NCI-H748 treated with DMSO at 0.1 percent for 48 hours (cell line): ENCODE measurements at places on chromosomes 5 and 9.

GRCh38 chr9:130315446-130316226, 50.1 kb downstream of the HMCN2 start:
- no peak for DNase-seq

DNA sequence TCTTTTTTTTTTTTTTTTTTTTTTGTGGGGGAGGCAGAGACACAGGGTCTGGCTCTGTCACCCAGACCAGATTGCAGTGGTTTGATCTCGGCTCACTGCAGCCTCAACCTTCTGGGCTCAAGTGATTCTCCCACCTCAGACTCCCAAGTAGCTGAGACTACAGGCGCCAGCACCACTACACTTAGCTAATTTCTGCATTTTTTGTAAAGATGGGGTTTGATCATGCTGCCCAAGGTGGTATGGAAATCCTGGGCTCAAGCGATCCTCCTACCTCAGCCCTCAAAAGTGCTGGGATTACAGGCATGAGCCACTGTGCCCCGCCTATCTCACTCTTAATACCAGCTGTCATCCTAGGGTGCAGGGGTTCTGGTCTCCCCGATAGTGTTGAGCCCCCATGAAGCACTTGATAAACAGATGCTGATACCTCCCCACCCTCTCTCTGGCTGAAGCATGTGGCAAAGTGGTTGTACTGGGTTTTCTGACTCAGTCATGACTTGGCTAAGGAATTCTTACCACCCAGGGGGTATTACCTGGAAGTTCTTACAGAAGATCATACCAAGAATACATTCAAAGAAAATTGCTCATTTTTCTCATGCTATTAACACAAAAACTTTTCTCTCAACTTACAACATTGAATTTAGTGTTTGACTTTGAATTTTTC, 110.2 kb upstream of the DAPK1 start:
- DNase-seq = no peak

DNA sequence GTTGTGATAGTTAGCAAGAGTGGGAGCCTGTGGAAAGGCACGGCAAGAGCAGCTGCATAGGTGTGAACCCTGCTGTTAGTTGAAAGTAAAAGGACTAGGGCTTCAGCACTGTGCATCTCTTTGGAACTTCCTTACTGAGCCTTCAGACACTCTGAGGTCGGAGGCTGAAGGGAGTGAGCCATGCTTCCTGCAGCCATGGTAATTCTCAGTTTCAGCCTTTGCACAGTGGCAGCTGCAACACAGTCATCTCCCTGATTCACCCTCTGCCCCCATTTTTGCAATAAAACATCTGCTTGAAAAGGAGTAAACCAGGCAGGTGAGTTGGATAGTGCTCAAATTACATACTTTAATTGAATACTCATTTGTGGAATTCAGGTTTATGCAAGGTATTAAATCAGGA, 6.5 kb upstream of the TLE4 start:
- DNase-seq = peak; percentile 30

- DNase-seq = no peak
Measured at GRCh38 chr5:30001826-30002225, 1191.7 kb upstream of the CDH6 start.

GRCh38 chr5:109707531-109707930, 17.8 kb downstream of the MAN2A1 start:
- DNase-seq = no peak

DNA sequence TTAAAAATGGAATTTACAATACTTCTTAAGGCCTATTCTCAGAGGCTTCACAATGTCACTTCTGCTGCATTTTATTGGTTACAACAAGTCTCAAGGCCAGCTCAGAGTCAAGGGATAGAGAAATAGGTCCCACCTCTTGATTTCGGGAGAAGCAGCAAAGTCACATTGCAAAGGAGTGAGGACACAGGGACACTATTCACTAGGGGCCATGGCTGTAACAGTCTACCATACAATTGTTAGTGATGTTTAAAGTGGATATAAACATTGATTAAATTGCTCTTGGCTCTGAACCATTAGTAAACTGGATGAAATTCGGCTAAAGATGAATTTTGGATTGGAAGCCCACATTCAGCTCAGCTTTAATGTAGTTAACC, 21.7 kb upstream of the CMBL start:
- no peak for DNase-seq

- no peak for DNase-seq
Measured at GRCh38 chr9:107866711-107867311, 377.2 kb upstream of the KLF4 start.

DNA sequence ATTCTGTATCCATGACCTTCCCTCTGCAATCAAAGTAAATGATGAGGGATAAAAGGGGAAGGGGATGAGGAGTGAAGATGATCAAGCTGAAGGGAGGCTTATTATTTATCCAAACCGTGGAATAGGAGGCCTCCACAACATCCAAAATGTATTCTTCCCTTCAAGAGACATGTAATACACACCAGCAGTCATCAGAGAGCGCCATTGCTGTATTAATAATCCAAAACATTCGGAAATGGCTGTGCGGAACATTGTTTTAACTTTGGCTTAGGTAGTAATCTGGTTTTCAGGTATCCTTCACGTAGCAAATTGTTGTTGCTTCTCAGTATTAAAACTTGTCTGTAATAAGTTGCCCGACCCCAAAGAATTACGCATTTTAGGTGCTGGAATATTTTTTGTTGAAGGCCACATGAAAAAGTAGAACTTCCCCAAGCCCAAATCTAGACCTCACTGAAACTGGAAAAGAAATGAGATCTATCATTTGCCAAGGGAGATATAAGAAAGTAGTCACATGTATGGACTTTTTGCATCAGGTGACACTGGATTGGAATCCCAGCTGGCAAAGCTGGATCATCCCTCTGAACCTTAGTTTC, 2.6 kb upstream of the BOD1 start:
- DNase-seq = peak; percentile 75

DNA sequence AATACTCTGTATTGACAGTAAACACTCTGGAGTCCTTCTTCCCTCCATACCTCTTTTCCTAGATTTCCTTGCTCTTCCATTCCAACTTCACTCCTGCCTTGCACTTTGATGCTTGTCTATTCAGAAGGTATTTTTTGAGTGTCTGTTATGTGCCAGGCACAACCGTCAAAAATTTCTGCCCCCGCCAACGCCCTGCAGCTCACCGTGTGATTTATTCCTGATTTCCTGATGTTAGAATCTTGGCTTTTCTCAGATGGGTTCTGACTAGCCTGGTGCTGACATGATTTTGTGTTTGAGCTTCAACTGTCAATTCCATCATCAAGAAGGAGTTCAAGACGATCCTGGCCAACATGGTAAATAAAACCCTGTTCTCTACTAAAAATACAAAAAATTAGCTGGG, 297.5 kb downstream of the AGTPBP1 start:
- DNase-seq = no peak

DNA sequence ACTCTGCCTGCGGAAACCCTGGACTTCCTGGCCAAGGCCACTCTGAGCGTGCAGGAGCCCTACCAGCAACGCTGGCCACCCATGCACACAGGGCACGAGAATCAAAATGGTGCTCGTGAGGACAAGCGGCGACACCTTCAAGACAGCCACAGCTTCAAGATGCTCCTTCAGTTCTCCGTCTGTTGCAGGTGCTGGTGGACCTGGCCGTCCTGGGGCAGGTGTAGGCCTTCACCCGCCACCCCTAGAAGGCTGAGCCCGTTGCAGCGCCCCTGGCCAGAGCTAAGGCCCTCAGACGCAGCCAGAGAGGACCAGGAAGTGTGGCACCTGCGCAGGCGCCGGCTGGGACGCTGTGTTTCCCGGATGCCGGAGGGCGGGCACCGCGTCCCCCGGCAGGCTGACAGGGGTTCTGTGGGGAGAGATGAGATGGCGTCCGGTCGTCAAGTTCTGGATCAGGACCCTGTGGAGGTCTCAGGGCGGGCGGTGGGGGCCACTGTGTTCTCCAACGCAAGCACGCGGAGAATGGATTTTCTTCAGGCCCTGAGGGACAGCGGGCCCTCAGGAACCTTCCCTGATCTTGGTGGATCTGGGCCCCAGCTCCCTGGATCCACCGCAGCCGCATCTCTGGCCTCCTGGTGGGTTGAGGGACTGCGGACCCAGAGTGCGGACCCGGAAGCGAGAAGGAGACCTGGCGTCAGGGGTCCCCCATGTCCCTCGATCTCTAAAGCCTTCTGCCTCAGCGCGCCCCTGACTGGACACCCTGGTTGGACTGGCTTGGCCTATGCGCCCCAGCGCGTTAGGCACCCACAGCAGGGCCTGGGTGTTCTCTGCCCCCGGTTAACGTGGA, 1770.8 kb upstream of the CDH9 start:
- no peak for DNase-seq

- DNase-seq = no peak
Measured at GRCh38 chr9:93976081-93976480, 20.9 kb upstream of the BARX1 start.

DNA sequence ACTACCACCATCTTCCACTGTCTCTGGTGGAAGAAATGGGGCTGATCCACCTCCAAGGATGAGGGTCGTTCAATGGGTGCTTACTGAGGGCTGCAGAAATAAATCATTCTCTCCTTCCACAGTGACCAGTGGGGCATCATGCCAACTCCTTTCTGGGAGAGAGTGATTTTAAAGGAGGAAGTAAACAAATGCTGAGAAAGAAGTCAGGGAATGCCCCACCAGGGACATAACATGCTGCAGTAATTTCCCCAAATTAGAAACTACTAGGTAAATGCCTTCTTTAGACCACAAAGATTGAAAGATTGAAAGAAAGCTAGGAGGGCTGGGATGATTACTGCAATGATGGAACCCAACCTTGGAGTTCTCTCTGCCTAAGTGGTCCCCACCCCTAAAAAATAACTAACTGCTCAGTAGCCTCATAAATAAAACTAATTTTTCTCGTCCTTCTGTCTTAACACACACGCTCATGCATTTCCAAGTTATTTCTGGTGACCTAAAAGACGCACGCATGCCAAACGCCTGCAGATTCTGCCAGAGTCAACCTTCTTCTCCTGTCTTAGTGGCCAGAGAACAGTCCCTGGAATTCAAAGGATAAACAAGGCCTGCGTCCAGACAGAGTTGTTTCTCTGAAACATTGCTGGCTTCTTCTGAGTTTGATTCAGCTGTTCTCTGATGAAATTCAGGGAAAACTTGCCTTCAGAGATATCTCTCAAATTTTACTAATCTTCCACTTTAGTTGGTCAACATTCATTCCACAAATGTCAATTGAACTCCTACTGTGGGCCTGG, 250.0 kb downstream of the NR3C1 start:
- DNase-seq = no peak

- no peak for DNase-seq
Measured at GRCh38 chr5:133193794-133194193, 142.0 kb downstream of the HSPA4 start.

- no peak for DNase-seq
Measured at GRCh38 chr9:79674052-79674777, 102.5 kb downstream of the TLE4 start.

DNA sequence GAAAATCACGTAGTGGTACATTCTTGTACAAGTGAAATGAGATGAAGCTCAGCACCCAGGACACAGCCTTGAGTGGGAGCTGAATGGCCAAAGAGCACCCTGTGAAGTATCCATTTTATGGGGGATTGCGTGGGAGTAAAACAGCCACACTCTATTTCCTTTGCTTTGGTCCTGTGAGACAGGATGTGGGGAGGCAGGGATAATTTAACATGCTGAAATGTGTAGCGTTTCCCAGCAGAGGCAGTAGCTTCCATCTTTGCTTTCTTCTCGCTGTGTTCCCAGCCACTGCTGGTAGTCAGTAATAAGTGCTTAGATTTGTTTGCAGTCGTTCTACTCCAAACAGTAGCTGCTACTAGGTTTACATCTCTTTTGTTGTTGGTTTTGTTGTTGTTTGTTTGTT, 4.4 kb downstream of the IL31RA start:
- no peak for DNase-seq

GRCh38 chr5:39631958-39632357, 207.2 kb upstream of the DAB2 start:
- DNase-seq = no peak

DNA sequence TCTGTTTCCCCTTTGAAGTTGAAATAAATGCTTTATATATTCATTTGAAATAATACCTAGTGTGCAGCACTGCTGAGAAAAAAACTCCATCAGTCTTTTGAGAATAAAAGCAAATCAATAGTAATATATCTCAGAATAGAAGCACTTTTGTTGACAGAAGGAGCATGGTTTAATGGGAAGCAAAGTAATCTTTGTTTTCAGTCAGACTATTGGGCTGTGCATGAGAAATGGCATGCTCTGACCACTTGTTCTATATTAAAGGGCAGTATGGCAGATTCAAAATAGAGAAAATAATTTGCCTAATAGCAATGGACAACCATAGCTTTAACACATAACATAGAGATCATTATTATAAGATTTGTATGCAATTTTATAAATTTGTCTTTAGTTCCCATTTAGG, 12.4 kb downstream of the CDH10 start:
- DNase-seq = no peak

GRCh38 chr9:36315283-36315682, 57.0 kb upstream of the GNE start:
- no peak for DNase-seq

DNA sequence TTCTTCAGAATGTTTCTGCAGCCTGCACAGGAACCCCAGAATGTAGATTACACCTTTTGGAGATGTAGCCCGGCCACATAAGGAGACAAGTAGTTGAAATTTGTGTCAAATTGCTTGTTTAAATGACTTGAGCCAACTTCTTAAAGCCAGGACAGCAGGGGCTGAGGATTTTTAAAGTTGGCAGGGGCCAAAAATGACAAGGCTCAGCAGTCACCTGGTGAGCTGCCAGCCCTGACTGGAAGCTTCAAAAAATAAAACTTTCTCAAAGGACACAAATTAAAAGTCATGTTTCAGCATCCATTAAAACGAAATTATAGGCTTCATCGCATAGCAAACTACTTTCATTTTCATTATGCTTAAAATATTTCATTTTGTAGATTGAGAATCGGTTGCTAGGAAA, 340.3 kb upstream of the WWC1 start:
- no peak for DNase-seq

- no peak for DNase-seq
Measured at GRCh38 chr5:82307451-82307850, 29.3 kb upstream of the RPS23 start.

GRCh38 chr5:106269252-106269843, 1401.4 kb downstream of the EFNA5 start:
- DNase-seq = peak; percentile 7

GRCh38 chr5:96434201-96434645, 1.2 kb upstream of the PCSK1 start:
- peak; percentile 97 for DNase-seq

- DNase-seq = no peak
Measured at GRCh38 chr5:174618589-174618988, 105.8 kb upstream of the MSX2 start.

GRCh38 chr9:119159386-119159785, 209.8 kb downstream of the BRINP1 start:
- DNase-seq = no peak

DNA sequence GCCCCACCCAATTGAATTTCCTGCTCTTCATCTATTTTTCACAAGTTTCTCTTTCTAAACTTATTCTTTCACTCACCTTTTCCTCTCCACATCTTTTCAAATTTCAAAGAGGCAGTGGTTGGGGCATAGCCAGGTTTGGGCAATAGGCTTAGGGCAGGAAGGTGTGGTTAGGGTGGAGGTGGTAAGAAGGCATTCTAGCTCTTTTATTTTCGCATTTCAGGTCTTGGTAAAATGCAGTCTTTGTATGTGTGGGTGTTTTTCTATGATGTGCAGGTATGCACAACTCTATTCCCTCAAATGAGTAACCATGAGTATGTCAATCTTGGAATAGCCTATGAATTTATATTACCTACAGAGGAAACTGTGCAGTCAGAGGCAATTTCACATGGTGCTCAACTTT, 129.8 kb upstream of the IFNE start:
- no peak for DNase-seq
